ENCODE measurements at places on chromosomes 2 and 18.

DNA sequence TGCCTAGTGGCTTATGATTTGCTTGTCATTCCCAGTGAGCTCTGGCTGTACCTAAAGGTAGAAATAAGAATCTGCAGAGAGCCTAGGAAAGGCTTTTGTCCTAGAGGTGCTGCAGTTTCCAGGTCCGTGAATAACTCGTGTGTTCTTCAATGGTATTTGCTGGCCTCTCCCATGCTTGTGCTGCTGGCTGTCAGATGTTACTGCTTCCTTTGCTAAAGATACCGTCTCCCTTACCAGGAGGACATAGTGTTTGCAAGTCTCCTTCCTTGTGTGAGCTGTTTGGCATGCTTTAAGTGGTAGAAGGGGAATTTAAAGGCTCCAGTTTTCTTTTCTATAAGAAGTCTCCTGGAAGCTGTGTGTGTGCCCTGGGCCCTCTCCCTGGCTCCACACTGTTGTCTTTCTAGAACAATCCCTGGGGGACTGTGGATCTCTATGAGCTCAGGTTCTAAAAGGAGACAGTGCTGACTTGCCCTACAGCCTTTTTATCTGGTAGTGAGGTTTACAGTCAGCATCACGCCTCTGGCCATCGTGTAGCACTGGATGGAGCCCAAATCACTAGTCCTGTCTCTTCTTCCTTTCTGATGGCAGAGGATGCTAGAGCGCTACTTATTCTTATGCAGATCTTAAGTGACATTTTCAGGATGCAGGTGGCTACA, 65.8 kb downstream of the RNF144A start:
- no peak for DNase-seq

DNA sequence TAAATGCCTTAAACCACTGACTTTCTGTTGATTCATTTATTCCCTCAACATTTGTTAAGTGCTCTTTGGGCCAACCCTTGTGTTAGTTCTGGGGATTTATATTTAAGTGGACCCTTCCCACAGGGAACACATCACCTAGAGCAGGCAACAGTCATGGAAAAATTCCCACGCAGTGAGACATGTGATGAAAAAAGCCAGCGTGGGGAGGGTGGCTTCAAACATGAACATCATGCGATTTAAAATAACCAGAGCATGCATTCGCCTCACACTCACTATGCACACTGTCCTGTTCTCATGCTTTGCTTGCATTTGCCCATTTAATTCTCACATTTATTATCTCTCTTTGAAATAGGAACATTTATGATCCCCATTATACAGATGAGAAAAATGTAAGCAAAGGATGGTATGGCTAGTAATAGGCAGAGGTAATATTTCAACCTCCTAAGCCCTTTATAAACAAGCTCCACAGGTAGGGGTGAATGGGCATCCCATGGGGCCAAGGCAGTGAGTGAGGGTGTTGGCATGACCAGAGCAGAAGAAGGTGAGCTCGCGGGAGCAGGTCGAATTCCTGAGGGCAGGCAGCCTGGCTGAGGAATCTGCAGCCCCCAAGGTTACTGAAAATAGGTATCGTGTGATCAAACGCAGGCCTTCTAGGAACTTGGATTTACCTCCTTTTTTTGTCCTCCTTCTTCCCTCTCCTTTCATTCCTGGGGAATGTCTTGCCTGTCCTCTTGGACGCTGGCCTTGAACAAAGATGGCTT, 297.8 kb downstream of the MYCN start:
- DNase-seq: no peak

- DNase-seq: no peak
Measured at GRCh38 chr18:79047556-79048244, 21.5 kb upstream of the ATP9B start.

DNA sequence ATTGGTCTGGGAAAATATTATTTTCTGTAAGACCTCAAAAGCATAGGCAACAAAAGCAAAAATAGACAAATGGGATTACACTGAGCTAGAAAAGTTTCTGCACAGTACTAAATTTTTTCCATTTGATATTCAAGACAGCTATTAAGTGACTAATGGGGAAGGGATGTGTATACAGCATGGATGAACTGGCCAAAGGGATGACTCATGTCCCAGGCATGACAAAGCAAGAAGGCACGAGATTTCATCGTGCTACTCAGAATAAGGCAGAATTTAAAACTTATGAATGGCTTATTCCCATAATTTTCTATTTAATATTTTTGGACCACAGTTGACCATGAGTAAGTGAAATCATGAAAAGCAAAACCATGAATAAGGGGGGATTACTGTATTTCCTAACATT, 1250.1 kb upstream of the GYPC start:
- no peak for DNase-seq

DNA sequence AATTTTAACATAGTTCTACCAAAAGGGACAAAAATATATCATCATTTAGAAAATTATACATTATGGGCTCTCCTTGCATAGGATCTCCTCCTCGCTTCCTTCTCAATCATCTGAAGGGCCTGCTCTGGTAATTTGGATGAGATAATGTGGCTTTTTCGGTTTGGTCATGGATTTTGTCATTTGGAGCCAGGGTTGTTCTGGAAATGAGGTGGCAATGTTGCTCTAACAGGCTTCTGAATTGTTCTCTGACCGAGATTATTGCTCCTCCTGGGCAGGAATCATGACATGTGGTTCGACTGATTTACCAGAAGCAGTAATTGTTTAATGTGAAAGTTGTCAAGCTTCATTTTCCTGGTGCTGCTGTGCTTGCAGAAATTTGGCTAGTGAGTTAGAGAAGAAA, 194.7 kb upstream of the ERBB4 start:
- DNase-seq: no peak

GRCh38 chr2:54106631-54107454, 8.6 kb upstream of the ACYP2 start:
- no peak for DNase-seq

GRCh38 chr2:169776252-169776761, 22.4 kb upstream of the SSB start:
- no peak for DNase-seq

Data from lower leg skin (tissue), 4 donors.